ENCODE measurements at places on chromosomes 5 and 9. TPM values are rescaled to one million over a fixed set of nuclear protein-coding genes. Genes with fewer than 3 reads are reported as not detected.

- DNase-seq, result no peak
Observed at GRCh38 chr5:128645581-128645980, 107.5 kb upstream of the FBN2 start.

GRCh38 chr9:93304574-93305496 is 120.9 kb downstream of the WNK2 start:
- DNase-seq, result peak; percentile 33

DNA sequence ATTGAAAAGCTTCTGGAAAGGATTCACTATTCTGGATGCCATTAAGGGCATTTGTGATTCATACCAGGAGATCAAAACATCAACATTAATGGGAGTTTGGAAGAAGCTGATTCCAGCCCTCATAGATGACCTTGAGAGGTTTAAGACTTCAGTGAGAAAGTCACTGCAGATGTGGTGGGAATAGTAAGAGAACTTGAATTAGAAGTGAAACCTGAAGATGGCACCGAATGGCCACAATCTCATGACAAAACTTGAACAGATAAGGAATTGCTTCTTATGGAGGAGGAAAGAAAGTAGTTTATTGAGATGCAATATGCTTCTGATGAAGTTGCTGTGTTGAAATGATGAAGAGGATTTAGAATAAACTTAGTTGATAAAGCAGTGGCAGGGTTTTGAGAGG is 254.6 kb upstream of the SLC24A2 start:
- DNase-seq, result no peak

GRCh38 chr5:81626524-81626923 is 124.4 kb downstream of the SSBP2 start:
- peak; percentile 94 for DNase-seq

GRCh38 chr9:136307215-136307750 is 3.4 kb upstream of the CCDC187 start:
- no peak for DNase-seq

GRCh38 chr5:23457780-23458179 is 49.6 kb upstream of the PRDM9 start:
- no peak for DNase-seq

GRCh38 chr9:124767821-124768220 is 3.3 kb downstream of the NR6A1 start:
- DNase-seq, result no peak

GRCh38 chr9:19119246-19119645 is 8.0 kb downstream of the PLIN2 start:
- no peak for DNase-seq

- DNase-seq, result no peak
Observed at GRCh38 chr9:135575995-135576631, 14.6 kb downstream of the PAEP start.

DNA sequence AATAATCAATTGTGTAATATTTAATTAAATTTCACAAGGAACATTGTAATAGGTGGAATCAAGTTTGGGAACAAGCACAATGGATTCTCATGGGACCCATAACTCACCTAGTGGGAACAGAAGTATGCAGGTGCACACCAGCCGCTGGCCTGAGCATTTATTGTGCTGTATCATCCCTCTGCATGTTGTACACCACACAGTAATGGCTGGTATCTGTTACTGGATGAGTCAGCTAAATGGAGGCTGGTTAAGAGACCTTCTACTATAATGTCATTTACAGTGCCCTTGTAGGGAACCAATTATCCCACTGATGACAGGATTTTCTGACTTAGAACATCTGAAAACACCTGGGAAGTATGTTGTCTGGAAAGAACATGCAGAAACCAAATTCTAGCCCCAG is 3.2 kb upstream of the MAP3K1 start:
- no peak for DNase-seq

DNA sequence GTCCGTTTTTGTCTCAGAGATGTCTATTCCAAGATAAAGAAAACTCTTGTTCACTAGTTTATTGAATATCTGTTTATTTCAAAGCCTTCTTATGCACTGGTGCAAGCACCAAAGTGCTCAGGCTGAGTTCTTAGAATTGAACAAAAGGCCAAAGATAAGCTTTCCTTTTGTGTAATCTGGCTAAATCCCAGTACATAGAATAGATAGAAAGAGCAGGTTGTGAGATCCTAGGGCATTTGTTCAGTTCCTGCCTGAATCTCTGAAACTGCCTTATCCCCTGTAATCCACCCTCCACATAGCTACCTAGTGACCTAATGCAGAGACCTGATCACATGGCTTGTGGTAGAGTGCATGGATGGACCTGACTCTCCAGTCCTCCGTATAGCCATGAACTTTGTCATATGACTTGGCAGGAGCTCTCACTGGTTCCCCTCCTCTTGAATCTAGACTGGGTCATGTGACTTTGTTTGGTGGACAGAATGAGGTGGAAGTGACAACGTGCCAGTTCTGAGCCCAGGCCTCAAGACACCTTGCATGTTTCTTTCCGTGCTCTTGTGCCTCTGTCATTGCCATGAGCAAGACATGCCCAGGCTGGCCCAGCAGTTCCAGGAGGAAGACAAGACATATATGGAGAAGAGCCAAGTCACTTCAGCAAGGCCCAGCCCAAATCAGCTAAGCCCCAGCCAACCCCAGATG is 139.3 kb upstream of the SHB start:
- no peak for DNase-seq

DNA sequence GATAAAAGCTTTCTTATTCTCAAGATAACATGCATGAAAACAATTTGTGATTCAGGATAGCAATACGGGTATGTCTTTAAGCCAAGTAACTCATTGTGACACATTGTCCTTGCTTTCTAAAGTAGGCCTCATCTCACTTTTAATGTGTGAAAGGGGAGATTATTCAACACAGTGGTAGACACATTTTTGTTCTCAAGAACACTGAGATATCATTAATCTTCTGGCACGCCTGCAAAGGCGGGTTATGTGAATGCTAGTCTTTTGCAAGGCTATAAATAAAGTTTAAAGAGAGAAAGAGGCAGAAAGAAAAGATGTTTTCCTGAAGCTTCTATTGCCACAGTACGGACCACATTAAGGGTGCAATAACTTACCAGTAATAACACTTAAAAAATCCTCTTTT is 181.8 kb upstream of the MEF2C start:
- DNase-seq, result no peak

GRCh38 chr9:129559506-129559881 is 61.4 kb downstream of the C9orf50 start:
- DNase-seq, result no peak

DNA sequence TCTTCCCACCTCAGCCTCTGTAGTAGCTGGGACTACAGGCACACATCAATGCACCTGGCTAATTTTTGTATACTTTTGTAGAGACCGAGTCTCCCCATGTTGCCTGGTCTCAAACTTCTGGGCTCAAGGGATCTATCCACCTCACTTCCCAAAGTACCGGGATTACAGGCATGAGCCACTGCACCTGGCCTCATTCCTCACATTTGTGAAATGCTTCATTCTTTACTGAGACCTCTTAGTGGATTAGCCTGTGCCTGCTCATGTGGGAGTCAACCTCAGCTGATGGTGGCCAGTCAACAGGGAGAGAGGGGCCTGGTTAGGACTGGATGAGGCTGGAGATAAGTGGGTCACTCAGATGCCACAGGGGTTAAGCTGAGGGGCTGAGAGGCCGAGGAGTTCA is 37.3 kb upstream of the CLK4 start:
- no peak for DNase-seq

DNA sequence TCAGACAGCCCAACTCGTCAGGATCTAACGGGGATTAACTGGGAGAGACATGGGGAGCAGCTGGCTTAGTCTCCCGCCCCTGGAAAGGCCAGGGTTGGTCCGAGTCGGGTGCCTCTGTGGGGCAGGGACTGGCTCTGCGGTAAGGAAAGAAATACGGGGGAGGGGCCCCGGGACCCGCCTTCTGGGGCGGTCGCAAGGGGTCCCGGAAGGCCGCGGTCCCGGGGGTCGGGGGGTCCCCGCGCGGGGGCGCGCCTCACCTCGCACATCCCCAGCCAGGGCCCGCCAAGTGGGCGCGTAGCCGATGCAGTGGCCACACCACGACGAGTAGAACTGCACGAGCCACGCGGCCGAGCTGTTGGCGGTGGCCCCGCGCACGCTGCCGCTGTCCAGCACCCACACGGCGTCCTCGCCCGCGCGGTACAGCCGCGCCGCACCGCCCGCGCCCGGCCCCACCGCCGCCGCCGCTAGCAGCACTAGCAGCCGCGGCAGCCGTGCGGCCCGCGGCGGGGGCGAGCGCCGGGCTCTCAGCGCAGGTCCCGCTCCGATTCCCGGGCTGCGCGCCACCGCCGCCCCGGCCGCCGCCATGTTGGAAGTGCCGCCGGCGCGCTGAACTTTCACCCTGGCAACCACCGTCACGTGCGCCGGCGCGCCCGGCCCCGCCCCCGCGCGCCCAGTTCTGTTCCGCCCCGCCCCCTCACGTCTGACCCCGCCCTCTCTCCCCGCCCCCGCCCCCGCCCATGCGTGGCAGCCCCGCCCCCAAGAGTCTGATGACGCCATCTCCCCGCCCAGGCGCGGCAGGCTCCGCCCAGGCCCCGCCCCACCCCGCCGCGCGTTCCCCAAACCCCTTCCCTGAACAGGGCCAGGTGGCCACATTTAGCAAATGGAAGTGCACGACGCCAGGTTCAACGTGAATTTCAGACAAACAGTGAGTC is at the start of gene QSOX2:
TSS of gene QSOX2 (minus strand) at position 594 of the 932 bp plus-strand sequence. CDS start at position 585, 9 bp downstream.
- peak; percentile 84 for DNase-seq

DNA sequence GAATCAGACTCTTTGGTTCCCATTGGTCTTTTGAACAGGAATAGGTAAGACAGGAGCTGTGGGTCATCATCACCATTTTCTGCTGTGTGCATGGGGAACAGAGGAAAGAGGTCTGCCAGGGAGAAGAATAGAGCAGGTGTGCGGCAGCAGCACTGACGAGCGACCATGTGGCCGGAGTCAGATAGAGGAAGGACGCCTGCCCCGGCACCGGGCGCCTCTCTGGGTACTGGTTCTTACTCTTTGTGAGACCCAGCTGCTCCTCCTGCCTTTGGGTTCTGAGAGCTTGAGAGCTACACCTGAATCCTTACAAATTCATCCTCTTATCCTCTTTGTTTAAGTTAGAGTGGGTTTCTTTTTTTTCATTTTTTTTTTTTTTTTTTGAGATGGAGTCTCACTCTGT is 90.8 kb downstream of the NDFIP1 start:
- no peak for DNase-seq

DNA sequence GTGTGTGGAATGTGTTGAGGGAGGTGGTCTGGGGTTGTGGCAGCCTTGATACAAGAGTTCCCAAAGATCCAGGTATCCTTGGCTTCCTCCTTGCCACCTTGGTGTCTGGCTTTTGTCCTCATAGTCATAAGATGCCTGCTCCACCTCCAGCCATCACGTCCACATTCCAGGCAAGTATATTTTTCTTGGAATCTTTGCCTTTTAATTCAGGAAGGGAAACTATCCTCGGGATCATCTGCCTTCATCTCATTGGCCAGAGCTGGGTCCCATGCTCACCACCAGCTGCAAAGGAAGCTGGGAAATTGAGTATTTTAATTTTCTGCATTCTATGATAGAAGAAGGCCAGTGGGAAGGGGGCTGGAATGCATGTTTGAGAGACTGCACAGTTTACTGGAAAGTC is 186.7 kb downstream of the C9orf50 start:
- no peak for DNase-seq

GRCh38 chr9:5884191-5884590 is 6.5 kb upstream of the MLANA start:
- DNase-seq, result no peak

DNA sequence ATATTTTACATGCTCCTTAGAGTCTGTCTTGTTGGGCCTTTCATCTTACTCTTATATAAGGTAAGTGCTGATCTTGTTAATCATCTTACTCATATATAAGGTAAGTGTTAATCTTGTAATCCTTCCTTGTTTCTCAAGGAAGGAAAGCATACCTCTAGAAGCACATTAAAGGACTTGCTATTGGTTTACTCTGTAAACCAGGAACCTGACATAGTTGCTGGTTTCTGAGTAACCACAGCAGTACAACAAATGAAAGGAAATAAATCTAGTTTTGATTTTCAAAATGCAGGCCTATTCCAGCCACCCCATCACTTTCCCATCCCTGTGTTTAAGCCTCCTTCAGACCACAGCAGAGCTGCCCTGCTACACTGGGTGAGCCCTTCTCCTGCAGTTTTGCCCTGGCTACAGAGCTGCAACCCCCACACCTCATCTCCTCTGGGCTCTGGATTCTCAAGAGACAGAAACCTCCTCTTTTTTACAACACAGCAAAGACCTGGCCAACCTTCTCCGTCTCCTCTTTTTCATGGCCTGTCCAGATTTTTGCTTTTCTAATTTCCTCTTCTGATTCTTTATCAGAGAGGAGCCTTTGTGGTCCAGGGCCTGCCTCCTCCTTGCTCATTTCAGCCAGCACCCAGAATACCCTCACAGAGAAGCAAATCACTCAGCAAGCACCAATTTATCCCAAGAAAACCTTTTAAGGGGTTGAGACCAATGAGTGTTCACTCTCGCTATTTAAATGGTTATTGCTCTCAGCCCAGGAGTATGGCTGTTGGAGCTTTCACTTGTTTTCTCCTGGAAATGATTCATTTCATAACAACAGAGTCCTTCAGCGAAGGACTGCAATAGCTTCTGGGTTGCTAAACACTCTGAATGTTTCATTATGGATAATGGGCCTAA is 103.2 kb downstream of the FSTL4 start:
- peak; percentile 12 for DNase-seq

GRCh38 chr9:20187318-20187717 is 398.5 kb upstream of the SLC24A2 start:
- DNase-seq, result no peak

GRCh38 chr5:40029711-40030495 is 605.1 kb upstream of the DAB2 start:
- no peak for DNase-seq

GRCh38 chr5:169213479-169213878 is 87.5 kb downstream of the SLIT3 start:
- no peak for DNase-seq

DNA sequence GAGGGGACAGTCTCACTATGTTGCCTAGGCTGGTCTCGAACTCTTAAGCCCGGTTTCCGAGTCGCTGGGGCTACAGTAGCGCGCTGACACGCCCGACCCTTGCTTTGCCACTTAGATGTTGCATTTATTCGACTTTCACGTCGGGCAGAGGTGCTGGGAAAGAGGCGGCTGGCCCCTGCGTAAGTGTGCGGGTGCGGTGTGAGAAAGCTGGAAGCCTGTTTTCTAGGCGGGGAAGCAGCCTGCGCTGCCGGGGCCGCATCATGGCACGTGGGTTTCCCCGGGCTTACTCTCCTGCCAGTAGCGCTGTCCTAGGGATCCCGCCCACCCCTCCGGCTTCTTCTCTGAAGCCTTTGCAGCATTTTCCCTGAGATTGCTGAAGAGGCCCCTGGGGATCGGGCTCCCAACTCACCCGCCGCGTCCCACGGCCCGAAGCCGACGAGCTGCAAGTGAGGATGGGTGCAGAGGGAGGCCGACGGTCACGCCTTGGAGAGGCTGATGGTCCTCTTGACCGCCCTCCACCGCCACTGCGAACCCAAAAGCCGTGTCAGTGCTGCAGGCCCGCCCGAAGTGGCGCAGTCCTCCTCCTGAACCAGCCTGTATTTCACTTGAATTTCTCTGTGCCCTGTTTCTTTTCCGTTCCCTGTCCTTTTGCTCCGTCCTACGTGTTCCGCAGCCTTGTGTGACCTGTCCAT is 5.8 kb upstream of the TRIM41 start:
- peak; percentile 56 for DNase-seq

PTGES2 gene
- 67.3 TPM for total RNA-seq

FYB1 gene
- not detected for total RNA-seq

CER1 gene
- total RNA-seq, result not detected

FNIP1 gene
- 33.4 TPM for total RNA-seq

FAM174A gene
- total RNA-seq, result 16.6 TPM

BNC2 gene
- total RNA-seq, result 4.5 TPM

GAS1 gene
- total RNA-seq, result 0.77 TPM

SPOUT1 gene
- 18.1 TPM for total RNA-seq

TOR4A gene
- 23.5 TPM for total RNA-seq

ARL14EPL gene
- under 0.01 TPM for total RNA-seq

AMBP gene
- not detected for total RNA-seq

Data from dermis microvascular lymphatic vessel endothelial cell (primary cell).